Non-pigmented ciliary epithelial cell (primary cell): ENCODE measurements at places on chromosomes 1 and 21.

DNA sequence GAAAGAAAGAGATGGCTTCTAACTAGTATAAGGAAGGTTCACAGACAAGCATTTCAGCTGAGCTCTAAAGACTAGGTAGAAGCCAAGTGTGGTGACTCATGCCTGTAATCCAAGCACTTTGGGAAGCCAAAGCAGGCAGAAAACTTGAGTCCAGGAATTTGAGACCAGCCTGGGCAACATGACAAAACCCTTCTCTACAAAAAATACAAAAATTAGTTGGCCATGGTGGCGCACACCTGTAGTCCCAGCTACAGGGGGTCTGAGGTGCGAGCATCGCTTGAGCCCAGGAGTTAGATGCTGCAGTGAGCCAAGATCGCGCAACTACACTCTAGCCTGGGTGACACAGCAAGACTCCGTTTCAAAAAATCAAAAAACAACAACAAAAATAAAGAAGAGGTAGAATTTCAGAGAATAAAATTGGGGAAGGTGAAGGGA, 27.8 kb downstream of the FBXO42 start:
- DNase-seq: peak; percentile 54

- DNase-seq: no peak
Measured at GRCh38 chr1:57831624-57832023, 407.8 kb upstream of the DAB1 start.

DNA sequence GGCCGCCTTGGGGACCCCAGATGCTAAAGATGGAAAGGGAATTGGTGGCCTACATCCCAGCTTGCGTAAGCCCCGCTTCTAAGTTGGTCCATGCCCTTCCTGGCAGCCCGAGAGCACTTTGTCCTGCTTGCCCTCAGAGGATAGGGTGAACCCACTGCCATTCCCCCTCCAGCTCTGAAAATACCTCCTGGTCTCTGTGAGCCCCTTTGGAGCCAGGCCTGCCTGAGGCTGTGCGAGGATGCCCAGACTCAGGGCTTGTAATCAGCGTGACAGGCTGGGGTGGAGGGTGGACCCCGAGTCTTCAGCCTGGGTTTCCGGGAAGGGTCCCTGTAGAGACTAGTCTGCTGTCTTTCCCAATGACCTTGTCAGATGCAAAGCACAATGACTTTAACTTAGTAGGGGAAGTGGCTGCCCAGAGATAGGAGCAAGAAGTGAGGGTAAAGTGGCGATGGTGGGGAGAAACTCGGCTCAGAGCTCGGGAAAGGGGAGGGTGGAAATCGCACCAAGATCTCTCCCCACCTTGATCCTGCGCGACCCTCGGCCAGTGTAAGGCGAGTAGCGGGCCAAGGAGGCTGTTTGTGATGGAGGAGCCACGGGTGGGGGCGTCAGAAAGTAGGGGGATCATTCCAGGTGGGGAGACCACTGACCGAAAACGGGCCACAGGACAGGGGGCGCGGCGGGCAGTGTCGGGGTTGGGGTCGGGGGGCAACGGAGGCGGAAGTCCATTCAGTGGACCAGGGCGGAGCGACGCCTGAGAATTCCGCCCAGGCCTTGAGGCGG, 2.7 kb upstream of the HES3 start:
- DNase-seq: no peak

DNA sequence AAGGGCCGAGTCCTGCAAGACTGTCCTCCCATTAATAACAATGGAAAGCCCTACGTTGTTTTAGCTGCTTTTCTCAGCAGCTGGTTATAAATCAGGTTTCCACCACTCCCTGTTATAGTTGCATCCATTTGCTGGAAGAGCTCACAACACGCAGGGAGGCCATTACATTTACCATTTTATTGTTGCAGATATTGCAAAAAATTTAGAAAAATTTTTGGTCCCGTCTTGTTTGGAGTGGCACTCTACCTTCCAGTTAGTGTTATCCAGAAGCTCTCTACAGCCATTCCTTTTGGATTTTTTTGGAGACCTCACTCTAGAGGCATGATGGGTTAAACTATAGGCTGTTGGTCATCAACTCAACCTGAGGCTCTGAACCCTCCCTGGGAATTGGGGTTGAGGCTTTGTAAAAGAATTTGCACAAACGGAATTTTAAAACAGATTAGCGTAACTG, 1532.1 kb upstream of the TPTE start:
- no peak for DNase-seq

GRCh38 chr1:29471487-29472313, 235.4 kb downstream of the PTPRU start:
- DNase-seq: no peak
